A549 treated with RU486 at 1 μM for 4 hours (cell line): ENCODE measurements at places on chromosomes 2 and 18. TPM values are rescaled to one million over a fixed set of nuclear protein-coding genes. Genes with fewer than 3 reads are reported as not detected.

ZSWIM2 gene
- not detected in 5 replicates for total RNA-seq

DSC3 gene
- total RNA-seq: 1.6 to 2.8 TPM (median 1.9 TPM) in 5 replicates

PLGLB2 gene
- 0.16 to 0.39 TPM (median 0.22 TPM) in 4 of 5 replicates, not detected in the other for total RNA-seq

INO80C gene
- 22.2 to 26.9 TPM (median 23.5 TPM) in 5 replicates for total RNA-seq
